Thoracic aorta (tissue), 2 donors: ENCODE measurements at places on chromosomes 11 and 22.

DNA sequence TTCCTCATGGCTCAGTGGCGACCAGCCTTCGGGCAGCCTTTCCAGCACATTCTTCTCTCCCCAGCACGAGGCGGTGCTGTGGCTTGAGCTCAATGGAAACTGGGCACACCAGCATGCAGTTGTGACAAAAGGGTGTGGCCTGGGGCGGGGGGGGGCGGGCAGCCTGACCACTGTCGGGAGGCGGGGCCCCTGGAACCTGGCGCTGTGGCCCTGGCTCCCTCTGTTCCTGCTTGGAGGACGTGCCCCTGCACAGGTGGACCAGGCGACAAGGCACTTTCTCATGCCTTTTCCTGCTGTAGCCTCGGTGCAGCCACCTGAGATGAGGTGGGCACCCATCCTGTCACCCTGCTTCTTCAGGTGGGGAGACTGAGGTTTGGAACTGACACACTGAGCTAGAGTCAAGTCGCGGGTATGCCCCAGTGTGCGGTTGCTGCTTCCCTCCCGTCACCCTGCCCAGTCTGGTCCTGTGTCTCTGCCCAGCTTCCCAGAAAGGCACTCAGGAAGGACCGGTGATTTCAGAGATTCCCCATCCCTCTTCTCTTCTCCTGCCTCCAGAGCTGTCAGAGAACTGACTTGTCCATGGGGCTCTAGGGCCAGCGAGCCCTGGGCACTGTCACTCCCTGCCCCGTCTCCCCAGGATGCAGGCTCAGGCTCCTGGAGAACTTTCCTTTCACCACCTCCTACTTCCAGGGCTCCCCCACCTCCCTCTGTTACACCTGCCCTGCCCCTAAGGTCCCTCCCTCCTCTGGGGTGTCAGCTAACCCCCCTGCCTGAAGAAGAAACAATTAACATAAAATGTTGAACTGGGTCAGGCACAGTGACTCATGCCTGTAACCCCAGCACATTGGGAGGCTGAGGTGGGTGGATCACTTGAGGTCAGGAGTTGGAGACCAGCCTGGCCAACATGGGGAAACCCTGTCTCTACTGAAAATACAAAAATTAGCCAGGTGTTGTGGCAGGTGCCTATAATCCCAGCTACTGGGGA is 9.9 kb downstream of the B3GAT1 start:
- no peak for DNase-seq

GRCh38 chr11:4884361-4884760 is 2.7 kb downstream of the OR51T1 start:
- DNase-seq = no peak

DNA sequence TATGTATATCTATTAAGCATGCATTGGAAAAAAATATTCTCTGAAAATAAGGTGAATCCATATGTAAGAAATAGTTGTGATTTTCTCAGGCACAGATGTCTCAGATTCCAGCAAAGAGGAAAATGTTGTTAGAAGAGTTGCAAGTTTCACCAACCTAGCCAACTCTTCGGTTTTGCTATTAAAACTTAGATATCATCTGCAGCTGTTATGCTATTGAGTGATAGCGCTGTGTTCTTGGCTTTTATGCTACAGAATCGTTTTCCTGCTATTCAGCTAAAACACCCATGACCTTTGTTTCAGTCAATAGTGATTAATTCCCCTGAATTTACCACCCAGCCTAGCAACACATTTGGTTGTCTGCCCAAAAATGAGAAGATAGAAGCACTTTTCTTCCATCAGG is 795.6 kb upstream of the ANO3 start:
- no peak for DNase-seq

DNA sequence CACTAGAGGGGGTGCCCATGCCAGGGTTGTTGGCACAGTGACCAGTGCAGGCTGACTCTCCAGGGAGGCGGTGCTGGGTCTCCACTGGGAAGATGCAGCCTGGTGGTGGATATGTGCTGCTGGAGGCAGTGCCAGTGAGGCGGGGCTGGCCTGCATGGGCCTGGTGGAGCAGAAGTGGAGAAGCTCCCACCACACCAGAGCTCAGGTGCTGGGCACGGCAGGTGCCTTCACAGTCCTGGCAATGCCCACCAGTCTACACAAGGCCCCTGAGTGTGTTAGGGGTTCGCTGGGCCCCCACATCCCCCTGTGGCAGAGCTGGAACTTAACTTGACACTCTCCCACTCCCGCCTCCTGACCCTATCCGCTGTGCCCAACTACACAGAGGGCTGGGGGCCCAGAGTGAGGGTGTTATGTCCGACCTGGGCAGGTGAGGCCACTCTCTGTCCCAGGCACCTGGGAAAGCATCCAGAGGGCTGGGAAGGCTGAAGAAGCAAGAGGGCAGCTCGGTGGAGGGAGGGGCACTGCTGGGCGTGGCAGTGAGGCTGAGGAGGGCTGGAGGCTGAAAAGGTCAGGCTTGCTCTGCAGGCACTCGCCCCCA is 102.4 kb upstream of the B3GAT1 start:
- DNase-seq = no peak

- DNase-seq = no peak
Observed at GRCh38 chr11:96680211-96681018, 290.6 kb downstream of the JRKL start.

- no peak for DNase-seq
Observed at GRCh38 chr11:61482513-61482912, 26.0 kb upstream of the LRRC10B start.

- DNase-seq = no peak
Observed at GRCh38 chr22:25383278-25383820, 163.9 kb downstream of the CRYBB2 start.

DNA sequence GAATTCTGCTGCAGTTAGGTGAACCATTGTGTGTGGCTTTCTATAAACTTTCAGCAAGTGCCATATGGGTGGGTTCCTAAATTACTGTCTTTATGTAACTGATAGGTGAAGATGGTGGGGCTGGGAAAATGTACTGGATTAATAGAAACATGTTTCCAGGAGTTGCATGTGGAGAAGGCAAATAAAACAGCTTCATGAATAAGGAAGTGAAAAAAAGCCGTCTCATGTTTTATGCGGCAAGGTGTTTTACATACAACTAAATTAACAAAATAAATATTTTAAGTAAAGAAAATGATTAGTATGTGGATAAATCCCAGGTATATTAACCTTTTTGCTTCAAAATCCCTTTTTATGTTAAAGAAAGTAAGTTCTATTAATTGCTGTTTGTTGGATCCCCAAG is 67.2 kb downstream of the EXT2 start:
- DNase-seq = no peak

DNA sequence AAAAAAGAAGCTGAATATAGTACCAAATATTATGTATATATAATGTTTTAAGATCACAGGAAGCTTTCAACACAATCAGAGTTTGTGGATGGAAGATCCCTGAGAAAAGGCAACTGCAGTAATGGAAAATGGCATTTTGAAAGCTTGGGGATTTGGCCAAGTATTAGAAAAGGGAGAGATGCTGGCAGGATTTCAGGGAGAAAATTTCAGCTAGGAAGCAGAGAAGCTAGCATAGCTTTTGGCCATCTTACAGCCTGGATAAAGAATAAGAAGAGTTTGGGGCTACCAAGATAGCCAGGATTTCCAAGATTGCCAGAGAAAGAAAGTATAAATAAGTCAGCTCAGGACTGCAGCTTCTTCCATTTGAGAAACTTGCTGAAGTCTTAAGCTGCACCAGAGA is 440.8 kb upstream of the LUZP2 start:
- DNase-seq = no peak

GRCh38 chr11:95515371-95515770 is 274.2 kb downstream of the FAM76B start:
- DNase-seq = no peak

DNA sequence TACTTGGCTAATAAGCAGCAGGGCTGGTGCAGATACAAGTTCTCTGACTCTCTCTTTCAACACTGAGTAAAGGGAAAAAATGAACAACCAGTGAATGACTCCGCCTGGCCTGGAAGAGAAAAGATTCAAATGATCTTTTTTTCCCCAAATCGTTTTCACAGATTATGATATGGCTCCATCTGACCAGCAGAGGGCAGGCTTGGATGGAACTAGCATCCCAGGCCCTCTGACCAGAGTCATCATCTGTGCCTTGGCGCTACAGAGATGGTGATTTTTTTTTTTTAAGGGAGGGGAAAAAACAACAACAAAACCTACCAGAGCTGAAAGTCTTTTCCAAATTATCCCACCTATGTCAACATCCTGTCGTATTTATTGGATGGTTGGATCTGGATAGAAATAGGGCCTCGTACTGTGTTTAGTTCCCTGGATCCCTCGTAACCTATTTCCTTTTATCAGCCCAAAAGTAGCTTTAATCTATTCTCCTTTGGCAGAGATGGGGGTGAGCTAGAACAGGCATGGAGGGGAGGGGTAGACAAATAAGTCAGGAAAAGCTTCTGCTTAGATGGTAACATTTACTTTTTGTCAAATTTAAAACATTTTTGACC is 69.7 kb downstream of the PRSS23 start:
- peak; percentile 13 for DNase-seq

DNA sequence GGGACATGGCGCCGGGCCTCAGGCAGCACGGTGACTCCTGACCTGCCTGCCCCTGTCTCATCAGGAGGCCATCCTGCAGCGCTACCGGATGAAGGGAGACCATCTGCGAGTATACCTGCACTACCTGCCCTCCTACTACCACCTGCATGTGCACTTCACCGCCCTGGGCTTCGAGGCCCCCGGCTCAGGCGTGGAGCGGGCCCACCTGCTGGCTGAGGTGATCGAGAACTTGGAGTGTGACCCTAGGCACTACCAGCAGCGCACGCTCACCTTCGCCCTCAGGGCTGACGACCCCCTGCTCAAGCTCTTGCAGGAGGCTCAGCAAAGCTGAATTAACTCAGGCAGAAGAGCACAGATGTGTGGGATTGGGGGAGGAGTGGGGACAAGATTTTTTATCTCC is 10.2 kb upstream of the ST3GAL4 start:
- DNase-seq = no peak

DNA sequence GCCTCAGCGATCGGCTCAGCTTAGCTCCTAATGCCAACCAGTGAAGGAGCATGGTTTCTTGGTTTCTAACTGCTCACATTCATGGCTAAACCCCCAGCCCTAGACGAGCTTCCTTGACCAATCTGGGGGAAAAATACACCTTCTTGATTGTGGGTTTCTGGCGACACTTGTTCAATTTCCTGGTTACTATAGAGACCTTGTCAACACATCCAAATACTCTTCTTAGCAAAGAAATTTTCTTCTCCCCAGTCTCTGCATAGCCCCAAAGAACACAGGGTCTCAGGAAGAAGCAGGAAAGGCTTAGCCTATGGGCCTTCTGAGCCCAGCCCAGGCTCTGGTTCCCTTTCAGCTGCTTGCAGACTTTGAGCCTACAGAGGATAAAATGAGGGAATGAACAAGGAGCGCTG is 88.5 kb upstream of the SYT13 start:
- no peak for DNase-seq

GRCh38 chr22:27670701-27671412 is 130.7 kb downstream of the MN1 start:
- DNase-seq = no peak

- DNase-seq = no peak
Observed at GRCh38 chr11:32210556-32210955, 119.7 kb downstream of the RCN1 start.

GRCh38 chr11:132838627-132839026 is 693.7 kb downstream of the OPCML start:
- no peak for DNase-seq

- peak; percentile 11 for DNase-seq
Observed at GRCh38 chr22:43385770-43386641, 25.8 kb upstream of the MPPED1 start.

DNA sequence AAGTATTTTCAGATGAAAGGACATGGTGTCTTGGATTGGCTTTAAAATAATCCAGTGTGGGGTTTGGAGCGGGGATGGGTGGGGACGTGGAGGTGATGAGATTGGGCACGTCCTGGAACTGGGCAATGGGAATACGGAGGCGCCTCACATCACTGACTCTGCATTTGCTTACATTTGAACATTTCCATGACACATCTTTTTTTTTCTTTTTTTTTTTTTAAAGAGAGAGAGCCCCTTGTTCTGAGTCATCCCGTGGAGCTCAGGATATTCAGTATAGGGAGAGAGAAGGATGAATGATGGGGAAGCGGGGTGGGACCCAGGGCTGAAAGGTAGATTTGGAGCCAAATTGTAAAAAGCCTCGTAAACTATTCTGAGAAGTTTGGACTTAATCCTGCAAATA is 142.7 kb downstream of the FBXO7 start:
- no peak for DNase-seq

DNA sequence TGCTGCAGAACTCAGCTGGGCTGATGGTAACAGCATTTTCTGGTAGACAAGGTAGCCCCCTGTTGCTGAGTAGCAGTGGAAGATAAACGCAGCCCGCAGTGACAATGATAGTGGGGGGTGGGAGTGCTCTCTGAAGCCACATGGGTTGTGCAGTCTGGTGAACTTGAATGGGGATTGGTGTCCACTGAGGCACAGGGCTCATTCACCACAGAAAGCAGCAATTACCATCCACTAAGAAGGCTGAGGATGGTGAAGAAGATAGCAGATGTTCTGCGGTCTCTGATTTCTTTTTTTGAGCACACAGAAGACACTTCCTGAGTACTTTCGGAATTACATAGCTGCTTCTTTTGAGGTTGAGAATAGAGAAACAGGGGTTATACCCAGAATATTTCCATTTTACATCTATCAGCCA is 150.3 kb downstream of the LRRC4C start:
- no peak for DNase-seq

- DNase-seq = no peak
Observed at GRCh38 chr22:38953577-38954413, 3.6 kb upstream of the APOBEC3A start.

DNA sequence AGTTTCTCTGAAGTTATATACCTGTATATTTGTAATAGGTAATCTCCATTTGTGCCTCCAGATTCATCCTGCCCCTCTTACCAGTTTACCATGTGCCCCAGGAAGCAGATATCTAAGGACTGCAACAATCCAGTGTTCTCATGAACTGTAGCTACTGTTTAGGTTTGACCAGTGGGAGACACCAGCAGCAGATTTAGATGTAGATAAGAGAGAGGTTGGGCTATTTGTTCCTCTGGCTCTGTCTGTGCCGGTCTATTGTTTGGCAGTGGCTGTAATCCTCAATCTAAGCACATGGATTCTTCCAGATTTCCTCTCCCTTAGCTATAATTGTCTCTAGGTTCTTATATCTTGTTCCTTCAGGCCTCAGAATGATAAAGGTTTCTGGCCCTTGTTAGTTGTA is 88.4 kb downstream of the ANO3 start:
- no peak for DNase-seq
